Glutamatergic neuron (in vitro differentiated cells): ENCODE measurements at places on chromosomes 1 and 21. TPM values are rescaled to one million over a fixed set of nuclear protein-coding genes. Genes with fewer than 3 reads are reported as not detected.
A peak's percentile ranks its signal among the peaks of the same experiment; 100 is the strongest.

Gene OR6K3
- not detected for total RNA-seq

DNA sequence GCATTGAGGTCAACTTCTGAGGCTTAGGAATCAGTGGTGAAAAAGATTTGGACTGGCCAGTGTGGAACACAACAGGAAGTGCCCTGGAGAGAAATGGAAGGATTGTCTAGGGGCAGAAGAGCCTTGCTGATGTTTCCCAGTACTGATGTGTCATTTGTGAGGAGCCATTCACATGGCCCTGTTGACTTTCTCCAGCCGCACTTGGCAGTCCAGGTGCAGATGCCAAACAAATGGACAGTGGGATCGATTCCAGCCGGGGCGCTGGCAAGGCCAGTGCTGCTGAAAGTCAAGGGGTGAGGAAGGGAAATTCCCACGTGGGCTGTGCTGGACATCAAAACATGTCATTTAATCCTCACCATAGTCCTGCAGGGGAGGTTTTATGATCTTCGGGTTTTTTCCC is 4.9 kb upstream of the TRIM63 start:
- no peak for DNase-seq

Gene TRABD2B
- total RNA-seq: 0.64 TPM

DNA sequence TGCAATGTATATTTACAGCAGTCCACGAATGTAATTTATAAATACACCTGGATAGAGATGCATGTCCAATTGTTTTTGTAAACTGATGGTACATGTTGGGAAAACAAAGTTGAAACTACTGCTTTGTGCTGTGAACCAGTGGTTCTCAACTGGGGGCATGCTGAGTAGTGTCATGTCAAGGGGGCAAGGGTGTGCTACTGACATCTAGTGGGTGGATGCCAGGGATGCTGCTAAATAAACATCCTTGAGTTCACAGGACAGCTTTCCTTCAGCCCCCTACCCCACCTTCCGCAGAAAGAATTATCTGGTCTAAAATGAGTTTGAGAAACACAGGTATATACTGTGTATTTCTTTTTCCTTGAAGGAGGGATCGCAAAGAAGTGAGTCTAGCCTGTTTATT is 95.9 kb downstream of the RASAL2 start:
- DNase-seq: peak; percentile 32

DNA sequence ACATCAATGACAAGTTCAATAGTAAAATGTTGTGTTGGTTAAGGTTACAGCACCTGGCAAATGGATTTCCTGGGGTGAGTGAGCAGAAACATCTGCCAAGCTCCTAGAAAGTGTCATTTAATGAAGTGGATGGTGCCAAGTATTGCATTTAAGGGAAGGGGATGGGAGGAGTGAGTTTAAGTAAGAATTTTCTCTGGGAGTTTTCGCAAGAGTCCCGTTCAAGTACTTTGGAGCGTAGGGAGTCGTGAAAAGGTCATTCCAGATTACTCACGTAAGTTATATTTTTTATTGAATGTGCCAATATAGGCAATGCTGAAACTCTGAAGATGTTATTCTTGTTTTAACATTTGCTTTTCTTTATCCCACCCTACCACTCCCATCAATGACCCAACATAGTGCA is 117.4 kb upstream of the RAB3GAP2 start:
- DNase-seq: no peak

Gene SH2D1B
- not detected for total RNA-seq

DNA sequence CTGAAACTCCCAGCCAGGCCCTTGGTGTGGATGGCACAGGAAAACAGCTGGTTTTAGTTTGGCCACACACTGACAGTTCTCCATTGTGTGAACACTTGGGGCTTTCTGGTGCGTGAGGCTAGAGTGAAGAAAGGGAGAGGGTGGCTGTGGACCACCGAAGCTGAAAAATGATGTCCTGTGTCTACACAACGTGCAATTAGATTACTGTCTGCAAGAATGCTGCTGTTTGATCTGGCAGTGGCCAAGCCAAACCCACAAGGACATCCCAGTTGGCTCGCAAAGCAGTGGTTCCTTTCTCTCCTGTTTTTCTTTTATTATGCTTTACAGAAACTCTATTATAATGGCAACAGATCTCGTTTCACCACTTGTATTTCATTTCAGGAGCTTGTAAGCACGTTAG is 58.9 kb downstream of the ERG start:
- no peak for DNase-seq

GRCh38 chr1:56963667-56964066 is 2.1 kb downstream of the C8B start:
- no peak for DNase-seq

Gene RGS8
- 3.5 TPM for total RNA-seq

GRCh38 chr1:173864179-173864867 is 3.5 kb downstream of the GAS5 start:
- DNase-seq: no peak

- DNase-seq: no peak
Measured at GRCh38 chr1:29379443-29380073, 143.2 kb downstream of the PTPRU start.

GRCh38 chr1:216223486-216223885 is 199.8 kb downstream of the USH2A start:
- DNase-seq: no peak
